ENCODE measurements at places on chromosomes 12 and 14.
A peak's percentile ranks its signal among the peaks of the same experiment; 100 is the strongest.

DNA sequence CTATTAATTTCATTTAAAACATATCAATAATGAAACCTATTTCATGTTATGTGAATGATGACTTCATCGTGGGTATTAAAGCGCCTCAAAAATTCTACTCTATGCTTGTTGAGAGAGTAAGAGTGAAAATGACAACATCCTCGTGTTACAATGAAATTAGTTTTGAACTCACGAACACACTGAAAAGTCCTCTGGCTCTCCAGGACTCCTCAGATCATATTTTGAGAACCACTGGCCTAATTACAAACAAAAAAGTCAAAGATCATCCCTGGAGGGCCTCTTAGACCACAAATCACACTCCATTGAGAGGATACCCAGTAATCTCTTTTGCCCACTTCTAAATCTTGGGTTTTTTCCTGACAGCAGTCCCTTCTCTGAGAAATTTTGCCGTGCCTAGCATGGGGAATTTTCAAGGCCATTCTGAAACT, 19.1 kb downstream of the DAAM1 start:
- no peak for DNase-seq

GRCh38 chr12:25546318-25546717, 6.8 kb downstream of the LMNTD1 start:
- no peak for DNase-seq

GRCh38 chr12:68349921-68350606, 17.9 kb upstream of the MDM1 start:
- no peak for DNase-seq

- no peak for DNase-seq
These were observed 82.0 kb upstream of the SLC38A4 start for GRCh38 chr12:46907791-46908190.

DNA sequence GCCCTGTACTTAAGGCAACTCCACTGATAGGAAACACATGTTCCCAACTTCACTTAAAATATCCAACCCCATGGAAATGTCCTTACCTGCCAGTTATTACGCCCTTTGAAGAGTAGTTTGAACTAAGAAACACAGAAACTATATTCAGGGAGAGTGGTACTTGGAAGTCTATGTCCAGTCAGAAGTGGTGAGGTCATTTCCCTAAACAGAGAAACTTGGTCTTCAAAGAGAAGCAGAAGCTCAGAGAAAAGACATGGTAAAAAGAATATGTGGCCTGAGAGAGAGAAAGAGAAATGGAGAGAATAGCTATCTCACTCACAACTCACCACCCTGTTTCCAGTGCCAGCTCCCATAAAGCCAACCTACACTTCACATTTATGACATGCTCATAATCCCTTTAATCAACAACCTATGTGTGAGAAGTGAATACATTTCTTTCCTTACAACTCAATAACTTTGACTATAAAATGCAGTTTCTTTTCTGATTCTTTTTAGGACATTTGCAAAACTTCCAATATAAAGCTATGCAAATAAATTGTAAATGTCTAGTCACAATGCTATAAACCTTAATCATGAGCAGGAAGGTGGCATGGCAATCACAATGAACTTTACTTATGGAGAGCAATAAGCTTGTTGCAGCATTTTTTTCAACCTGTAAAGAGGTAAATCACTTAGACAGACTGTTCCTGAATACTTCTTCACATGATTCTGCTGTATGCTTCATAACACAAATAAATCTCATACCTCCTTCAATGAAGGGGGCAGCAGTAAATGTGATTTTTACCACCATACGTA, 67.1 kb downstream of the CPNE8 start:
- DNase-seq: no peak

DNA sequence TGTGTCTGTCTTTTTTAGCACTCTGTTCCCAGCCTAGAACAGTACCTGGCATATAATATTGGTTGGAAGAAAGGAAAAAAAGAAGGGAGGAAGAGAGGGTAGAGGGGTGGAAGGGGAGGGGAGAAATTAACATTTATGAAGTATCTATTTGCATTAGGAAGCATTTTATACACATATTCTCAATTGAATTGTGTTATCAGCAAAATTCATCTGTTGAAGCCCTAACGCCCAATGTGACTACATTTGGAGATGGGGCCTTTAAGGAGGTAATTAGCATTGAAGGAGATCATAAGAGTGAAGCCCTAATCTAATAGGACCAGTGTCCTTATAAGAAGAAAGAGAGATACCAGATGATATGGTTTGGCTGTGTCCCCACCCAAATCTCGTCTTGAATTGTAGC, 30.2 kb upstream of the FICD start:
- no peak for DNase-seq

GRCh38 chr12:54349036-54349435, 15.2 kb downstream of the GPR84 start:
- no peak for DNase-seq

DNA sequence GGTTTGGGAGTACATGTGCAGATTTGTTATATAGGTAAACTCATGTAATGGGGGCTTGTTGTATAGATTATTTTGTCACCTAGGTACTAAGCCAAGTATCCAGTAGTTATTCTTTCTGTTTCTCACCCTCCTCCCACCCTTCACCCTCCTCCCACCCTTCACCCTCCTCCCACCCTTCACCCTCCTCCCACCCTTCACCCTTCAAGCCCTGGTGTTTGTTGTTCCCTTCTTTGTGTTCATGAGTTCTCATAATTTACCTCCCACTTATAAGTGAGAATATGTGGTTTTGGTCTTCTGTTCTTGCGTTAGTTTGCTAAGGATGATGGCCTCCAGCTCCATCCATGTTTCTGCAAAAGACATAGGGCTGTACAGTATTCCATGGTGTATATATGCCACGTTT, 58.7 kb upstream of the OR10AD1 start:
- DNase-seq: no peak

DNA sequence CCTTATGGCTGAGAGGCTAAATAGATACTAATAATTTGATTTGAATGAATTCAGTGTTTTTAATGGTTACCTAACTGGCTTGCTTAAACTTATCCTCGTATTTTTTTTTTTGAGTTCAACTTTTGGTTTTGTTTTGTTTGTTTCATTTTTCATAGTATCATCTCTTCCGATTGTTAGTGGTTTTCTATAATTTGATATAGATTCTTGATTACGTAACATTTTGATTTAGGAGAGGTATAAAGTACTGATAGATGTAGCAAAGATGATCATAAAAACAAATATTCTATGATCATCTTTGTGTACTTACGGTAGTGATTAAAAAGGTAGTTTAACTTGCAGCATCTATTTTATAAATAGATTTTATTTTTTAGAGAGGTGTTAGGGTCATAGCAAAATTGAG, 93.0 kb downstream of the ALX1 start:
- no peak for DNase-seq

DNA sequence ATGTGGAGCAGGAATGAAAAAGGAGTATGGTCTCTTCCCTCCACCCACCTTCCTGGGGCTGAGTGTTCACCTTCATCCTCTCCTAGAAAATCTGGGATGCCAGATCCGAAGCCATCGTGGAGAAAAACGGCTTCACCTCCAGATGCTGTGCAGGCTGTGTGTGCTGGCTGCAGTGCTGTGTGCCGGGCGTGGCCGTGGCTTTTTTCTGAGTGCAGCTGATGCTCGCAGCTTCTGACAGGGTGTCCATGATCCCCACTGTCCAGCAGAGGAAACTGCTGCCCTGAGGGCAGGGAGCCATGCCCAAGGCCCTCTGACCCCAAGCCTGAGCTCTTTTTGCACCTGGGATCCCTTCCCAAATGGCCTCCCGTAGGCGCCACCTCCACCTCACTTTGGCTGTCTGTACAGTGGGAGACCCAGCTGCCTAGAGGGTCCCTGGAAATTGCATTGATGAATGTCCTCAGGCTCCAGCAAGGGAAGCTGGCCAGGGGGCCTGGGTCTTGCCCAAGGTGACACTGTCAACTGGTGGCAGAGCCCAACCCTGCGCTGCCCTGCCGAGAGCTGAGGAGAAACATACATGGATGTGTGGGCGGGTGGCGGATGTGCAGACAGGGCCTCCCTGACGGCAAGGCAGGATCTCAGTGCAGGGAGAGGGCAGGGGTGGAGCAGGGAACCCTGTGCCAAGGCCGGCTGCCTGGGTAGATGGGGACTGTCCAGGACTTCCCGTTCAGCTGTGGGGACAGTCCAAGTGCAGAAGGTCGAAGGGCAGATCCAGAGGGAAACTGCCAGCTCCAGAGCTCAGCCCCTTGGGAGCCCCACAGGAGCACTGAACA, 53.3 kb downstream of the BEGAIN start:
- no peak for DNase-seq

DNA sequence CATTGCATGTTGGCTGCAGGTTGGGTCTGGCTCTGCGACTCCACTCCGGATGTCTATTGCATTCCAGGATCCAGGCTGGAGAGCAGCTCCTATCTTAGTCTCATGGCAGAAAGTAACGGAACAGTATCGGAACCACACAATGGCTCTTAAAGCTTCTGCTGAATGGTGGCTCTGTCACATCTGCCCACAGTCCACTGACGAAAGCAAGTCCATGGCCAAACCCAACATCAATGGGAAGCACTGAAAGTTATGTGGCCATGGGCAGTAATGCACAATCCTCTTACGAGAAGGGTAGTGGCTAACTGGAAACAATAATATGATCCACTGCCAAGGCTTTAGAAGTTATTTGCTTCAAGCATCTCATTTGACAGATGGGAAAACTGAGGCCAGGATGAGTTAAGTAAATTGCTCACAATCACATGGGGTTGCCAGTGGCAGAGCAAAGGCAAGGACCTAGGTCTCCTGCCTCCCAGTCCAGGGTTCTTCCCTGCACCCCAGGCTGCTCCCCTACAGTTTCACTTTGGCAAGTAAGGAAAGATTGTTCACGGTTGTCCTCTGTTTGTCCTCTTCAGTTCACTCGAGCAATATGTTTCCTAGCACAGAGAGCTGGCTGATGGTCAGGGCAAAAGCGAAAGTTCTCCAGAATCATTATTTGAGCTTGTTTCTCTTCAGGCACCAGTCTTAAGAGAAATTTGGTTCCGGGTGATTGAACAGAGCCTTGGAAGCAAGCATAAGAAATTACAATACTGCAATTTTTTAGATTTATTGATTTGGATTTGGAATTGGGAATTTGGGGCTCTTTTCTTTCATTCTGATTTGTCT, 54.2 kb downstream of the CKAP4 start:
- no peak for DNase-seq

GRCh38 chr12:70756118-70756517, 118.9 kb upstream of the PTPRB start:
- no peak for DNase-seq

DNA sequence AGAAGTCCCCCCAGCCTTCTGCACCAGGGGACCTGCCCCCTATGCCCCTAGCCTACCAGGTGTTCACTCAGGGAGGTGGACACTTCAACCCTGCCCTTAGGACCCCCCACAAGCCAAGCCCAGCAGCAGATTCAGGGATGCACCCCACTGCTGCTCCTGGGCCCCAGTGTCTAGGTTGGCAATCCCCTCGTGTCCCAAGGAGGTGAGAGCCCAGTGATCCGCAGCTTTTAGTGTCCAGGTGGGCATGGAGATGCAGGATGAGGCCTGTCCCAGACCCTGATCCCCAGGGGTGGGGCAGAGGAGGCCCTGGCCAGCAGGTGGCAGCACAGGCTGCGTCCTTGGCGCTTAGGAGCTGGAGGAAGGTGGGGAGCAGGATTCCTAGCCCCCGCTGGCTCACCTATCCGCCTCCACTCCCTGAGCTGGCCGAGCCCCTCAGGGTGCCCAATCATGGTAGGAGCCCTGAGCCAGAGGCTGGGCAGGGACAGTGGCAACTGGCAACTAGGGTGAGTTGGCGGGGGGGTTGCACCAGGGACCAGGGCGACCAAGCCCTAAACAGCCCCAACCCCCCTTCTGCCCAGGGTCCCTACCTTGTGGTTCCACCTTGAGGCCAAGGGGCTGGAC, 4.1 kb downstream of the CKB start:
- DNase-seq: peak; percentile 33

All from stimulated activated CD8-positive, alpha-beta memory T cell treated with anti-CD3 and anti-CD28 coated beads, Interleukin-2, amount 100 ng/mL, for 1 hour (primary cell).